ENCODE measurements at places on chromosomes 1 and 21.

DNA sequence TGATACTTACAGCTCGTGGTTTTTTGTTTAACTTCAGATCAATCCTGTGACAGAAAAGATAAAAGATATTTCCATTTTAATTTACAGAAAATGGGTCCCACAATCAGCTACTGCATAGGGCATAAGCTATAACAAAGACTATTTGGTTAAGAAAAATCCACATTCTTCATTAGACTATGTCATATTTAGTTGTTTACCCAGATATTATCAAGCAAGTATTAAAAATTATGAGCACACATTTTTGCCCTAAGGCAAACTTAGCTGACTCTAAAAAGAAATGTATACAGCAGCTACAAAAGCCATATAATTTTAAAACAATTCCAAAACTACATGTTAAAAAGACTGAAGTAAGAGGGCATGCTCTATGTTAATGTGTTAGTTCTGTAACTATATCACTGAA, 18.7 kb downstream of the MEAF6 start:
- DNase-seq: no peak

GRCh38 chr1:14553711-14554110, 44.8 kb upstream of the KAZN start:
- no peak for DNase-seq

GRCh38 chr1:157360023-157360390, 192.3 kb downstream of the FCRL5 start:
- no peak for DNase-seq

GRCh38 chr1:9990944-9991343, 6.1 kb upstream of the RBP7 start:
- DNase-seq: no peak

DNA sequence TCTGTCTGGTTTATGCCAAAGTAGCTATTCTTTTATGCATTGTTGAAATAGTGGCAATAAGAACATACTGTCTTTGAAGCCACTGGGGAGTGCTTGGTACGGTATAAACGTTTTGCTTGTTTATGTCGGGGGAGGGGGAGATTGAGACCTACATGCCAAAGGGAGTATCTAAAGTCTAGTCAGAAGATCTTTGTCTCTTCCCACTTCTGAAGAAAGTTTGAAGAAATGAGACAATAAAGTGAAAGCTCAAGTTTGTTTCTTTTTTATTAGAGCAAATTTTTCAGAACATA, 6.8 kb downstream of the AKIRIN1 start:
- no peak for DNase-seq

DNA sequence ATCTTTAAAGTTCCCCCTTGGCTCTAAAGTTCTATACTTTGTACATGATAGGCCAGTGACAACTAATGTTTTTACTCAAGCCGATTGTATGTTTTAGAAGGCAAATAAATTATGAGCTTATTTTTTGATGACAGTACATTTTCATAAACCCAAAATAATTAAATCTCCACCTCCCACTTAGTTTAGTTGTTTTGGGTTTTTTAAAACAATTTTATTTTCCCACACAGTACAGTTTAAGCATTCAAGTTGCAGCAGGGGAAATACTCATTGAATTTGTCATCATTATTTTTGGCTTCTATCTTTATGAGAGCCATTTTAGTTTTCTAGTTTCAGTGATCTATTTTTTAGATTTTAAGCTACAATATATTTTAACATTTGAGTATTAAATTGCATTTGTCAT, 93.6 kb downstream of the OLFML2B start:
- DNase-seq: no peak

DNA sequence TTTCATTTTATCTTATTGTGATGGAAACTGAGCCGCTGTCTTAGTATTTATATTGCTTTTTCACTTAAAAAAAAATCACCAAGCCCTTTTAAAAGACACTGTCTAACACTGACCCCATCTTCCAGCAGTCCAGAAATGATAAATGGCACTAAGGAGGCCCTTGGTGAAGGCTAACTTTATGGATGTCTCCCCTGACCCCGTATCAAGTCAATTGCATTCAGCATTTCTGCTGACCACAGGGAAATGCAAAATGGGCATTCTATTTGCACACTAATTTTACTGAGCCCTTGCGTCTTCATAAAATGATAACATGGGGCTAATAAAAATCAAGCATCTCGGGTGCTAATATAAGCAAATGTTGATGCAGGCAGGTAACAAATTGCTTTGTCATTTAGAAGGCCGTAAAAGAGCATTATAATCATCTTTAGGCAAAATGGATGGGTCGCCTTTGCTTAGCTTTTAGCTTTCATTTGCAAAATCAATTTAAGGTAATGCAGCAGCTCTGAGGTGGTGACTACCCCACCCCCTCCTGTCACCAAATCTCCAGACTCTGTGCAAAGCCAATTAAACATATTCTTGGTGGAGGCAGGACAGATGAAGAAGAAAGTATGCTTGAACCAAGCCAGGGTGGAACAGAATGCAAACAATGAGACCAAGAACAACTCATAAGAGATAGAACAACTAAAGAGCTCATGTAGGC, 110.8 kb downstream of the BEND5 start:
- DNase-seq: no peak

GRCh38 chr1:112703706-112704105, 3.2 kb downstream of the RHOC start:
- DNase-seq: no peak

DNA sequence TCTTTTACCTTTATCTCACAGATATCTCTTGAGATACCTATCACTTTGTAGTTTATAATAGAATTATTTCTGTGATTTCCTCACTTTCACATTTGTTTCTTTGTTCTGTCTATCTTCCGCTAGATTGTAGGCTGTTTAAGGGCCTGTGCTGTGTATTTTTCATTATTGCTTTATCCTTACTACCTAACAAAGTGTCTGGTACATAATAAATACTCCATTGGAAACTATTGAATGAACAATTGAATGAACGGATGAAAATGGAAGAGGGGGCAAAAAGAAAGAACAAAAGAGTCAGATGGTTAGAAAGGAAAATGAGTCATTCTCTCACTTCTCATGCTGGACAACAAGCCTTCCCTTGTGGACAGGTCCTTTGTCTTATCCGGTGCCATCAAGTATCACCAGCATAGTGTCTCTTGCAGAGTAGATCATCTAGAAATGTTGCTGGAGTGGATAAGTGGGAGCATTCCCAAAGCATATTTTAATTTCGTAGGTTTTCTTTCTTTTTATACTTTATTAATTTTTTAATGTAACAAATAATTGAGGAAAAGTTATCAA, 159.8 kb downstream of the NEK7 start:
- DNase-seq: no peak

DNA sequence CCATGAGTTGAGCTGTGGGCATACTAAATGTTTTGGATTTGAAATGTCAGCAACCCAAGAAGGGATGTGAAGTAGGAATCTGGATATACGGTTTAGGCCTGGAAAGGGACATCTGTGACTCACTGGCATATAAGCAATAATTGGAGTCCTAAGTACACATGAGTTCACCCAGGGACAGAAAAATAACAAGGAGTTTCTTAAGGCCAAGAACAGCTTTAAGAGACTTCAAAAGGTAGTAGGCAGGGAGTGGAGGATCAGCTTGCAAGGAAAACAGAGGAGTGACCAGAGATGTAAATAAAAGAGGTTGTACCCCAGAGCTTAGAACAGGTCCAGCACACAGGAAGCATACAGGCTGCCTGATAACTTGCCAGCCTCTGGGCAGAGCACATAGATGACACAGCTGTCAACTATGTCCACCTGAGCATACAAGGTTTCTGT, 28.1 kb downstream of the TMEM50B start:
- no peak for DNase-seq

- DNase-seq: no peak
Measured at GRCh38 chr1:171833091-171833825, 8.0 kb upstream of the DNM3 start.

DNA sequence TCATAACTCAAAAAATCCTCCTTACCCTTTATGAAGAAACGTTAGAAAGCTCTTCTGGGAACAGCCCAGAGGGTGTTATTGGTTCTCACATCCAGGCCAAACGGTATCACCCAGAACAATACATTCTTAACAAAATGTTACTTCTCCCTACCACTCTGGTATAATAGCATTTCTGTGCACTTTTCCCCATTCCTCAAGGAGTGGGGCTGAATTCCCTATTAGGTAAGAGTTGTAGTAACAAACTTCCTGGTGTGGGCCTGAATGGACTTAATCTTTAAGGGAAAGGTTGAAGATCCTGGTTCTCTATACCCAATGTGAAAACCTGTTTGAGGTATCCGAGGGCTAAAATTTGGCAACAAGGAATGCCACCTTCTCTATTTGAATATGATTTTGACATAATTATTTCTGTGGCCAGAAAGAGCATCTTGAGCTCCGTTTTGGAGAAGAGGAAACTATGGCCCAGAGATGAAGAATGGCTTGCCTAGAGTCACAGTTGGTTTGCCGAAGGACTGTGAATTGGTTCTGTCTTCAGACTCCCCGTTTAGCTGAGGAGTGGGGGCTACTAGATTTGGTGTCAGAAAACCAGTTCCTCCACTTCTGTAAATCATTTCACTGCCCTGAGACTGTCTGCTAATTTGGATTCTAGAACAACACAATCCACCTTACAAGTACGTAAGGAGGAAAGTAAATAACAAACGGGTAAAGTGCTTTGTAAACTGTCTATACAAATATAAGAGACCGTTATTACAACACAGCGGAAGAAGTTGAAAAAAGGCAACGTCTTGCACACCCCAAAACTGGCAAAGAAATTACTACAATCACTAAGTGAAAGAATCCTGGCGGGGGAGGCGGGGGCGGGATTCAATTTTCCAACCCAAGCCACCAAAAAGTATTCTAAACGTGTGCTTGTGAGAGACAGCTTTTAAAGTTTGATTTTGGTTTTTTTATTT, 2.3 kb downstream of the ANP32E start:
- no peak for DNase-seq

- DNase-seq: no peak
Measured at GRCh38 chr21:28240586-28240985, 752.1 kb downstream of the LTN1 start.

- no peak for DNase-seq
Measured at GRCh38 chr1:163056831-163057230, 12.3 kb upstream of the RGS4 start.

GRCh38 chr1:59565611-59566410, 248.9 kb upstream of the HOOK1 start:
- no peak for DNase-seq

DNA sequence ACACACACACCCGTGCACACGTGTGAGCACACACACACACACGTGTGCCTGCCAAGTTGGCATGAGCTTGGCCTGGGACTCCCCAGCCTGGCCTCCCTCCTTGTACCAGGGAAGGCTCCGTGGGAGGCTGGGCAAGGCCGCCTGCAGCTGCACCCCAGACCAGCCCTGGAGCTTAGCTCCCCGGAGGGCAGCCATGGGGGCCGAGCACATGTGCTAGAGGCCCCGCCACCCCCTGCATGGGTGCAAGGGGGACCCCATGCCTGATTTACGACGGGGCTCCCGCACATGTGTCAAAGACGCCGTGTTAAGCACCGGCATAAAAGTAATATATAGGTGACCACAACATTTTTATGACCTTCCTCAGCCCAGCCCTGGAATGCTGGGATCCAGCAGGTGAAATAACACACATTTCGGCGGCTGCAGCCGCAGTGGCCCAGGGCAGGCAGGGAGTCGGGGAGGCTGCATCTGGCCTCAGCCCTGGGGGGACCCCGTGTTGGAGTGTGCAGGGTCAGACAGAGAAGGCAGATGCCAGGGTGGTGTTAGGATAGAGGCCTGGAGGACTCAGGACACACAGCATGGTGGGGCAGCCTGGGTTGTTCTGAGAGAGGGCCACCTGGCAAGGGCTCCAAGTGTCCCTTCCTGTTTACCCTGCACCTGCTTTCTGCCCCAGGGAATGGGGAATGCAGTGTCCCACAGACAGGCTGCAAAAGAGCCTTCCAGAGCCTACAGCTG, 56.3 kb downstream of the WNT9A start:
- no peak for DNase-seq

DNA sequence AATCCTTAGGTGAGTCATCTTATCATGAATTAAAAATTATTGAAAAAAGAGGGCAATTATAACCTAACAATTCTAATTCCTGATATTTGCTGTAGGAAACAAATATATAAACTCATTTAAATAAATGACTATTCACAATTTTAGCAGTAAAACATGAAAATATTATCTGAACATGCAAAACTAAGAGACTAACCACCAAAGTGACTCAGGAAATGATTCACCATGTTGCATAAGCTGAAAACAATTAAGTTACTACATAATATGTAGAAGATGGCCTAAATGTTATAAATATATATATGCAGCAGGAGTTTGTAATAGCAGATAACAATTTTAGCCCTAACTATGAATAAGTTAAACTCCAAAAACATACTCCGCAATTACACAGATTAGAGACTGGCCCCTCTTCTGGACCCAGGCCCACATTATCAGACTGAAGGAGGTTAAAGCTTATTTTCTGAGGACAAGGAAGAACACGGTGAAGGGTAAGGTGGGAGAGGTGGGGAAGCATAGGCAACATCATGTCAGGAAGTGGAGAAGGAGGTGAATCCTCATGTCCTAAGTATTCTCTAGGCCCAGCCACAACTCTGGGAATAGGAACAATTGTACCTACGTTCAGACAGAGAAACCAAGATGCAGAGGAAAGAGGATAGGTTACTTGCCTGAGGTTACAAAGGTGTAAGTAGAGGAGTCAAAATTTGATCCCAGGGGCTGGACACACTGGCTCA, 15.6 kb upstream of the AIM2 start:
- no peak for DNase-seq

DNA sequence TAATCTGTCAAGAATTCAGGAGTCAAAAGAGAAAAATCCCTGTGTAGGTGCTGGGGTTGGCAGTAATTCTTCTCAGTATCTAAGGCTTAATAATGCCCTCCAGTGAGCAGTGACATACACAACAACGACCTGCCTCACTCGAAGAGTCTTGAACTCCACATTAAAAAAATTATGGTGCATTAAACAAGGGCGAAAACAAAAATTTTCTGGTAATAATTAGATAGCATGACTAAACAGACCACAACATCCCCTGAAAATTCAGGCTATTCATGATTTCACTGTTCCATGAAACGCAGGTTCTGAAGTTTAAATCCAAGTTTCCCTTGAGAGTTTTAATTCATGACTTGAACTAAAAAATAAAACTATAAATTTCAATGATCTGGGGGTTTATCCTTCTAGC, 5.1 kb downstream of the SRSF4 start:
- DNase-seq: no peak

DNA sequence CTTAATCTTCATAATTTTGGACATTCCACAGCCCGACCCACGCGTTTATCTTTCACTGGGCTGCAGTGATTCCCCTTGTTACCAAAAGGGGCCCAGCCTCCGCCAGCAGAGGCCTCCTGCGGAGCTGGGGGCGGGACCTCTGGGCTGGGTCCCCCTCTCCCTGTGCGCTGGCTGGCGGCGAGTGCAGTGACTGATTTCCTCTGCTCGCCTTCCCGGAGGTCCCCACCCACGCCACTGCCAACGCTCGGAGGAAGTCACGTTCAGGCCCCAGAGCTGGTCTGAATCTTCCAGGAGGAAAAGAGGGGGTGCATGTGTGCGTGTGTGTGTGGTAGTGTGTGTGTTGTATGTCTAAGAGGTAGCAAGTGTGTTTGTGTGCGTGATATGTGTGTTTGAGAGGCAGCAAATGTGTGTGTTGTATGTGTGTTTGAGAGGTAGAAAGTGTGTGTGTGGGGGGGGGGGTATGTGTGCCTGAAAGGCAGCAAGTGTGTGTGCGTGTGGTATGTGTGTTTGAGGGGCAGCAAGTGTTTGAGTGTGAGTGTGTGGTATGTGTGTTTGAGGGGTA, 35.0 kb upstream of the JAK1 start:
- DNase-seq: peak; percentile 60
